A549 (cell line): ENCODE measurements at places on chromosomes 3 and 15. TPM values are rescaled to one million over a fixed set of nuclear protein-coding genes. Genes with fewer than 3 reads are reported as not detected.

DNA sequence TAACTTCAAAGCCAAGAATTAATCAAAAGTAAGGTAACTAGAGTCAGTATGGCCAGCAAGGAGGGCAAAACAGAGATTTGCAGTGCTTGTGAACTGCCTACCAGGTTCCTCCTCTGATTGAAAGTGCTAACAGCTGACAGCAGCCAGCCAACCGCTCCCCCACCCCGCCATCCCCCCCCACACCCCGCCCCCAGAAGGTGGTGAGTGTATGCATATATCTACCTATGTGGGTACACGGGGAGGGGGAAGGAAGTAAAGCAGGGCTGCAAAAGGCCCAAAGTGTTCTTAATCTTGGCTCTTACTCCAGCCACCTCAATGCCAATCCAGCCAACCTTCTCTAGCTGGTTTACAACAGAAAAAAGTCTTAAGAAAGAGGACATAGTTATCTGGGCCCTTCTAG lies 50.7 kb downstream of the RAF1 start:
- DNase-seq, result no peak

GRCh38 chr3:16461463-16462245 lies 51.8 kb downstream of the RFTN1 start:
- DNase-seq, result no peak

- no peak for DNase-seq
Observed at GRCh38 chr3:64520334-64520733, 167.5 kb downstream of the ADAMTS9 start.

GRCh38 chr15:42065033-42065432 lies 29.3 kb downstream of the PLA2G4D start:
- DNase-seq, result no peak

GRCh38 chr3:43349716-43350115 lies 63.4 kb downstream of the SNRK start:
- DNase-seq, result no peak

The GABPB1 gene
- 23.0 to 28.9 TPM (median 23.7 TPM) in 3 replicates for polyA plus RNA-seq

The ACP3 gene
- polyA plus RNA-seq, result 0.09 to 0.21 TPM in 2 of 3 replicates, not detected in the other

The SPATA12 gene
- 0.18 to 0.24 TPM (median 0.18 TPM) in 3 replicates for polyA plus RNA-seq

The PARL gene
- polyA plus RNA-seq, result 45.9 to 52.7 TPM (median 48.9 TPM) in 3 replicates
